NCI-H2081 treated with DMSO at 0.1 percent for 48 hours (cell line): ENCODE measurements at places on chromosomes 16 and 17.

GRCh38 chr17:35238821-35239220 lies 4.1 kb upstream of the SLFN5 start:
- no peak for DNase-seq

DNA sequence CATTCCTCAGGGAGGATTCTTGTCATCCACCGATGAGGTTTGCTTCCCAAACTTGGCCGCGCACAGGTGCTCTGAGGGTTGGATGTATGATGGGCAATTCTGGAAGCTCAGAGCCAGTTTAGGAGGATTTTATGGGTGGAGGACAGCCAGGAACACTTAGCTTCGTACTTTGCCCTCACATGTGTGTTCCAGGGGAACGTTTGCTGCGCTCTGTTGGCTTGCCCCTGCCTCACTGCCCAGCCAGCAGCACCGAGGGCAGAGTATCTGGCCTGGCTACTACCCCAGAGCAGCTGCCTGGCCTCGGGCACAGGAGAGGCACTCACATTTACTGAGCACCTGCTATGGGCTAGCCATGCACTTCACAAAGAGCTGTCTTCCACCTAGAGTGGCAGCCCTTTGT lies 14.1 kb downstream of the SEZ6 start:
- DNase-seq: no peak

GRCh38 chr16:73413091-73413829 lies 365.3 kb upstream of the ZFHX3 start:
- no peak for DNase-seq

DNA sequence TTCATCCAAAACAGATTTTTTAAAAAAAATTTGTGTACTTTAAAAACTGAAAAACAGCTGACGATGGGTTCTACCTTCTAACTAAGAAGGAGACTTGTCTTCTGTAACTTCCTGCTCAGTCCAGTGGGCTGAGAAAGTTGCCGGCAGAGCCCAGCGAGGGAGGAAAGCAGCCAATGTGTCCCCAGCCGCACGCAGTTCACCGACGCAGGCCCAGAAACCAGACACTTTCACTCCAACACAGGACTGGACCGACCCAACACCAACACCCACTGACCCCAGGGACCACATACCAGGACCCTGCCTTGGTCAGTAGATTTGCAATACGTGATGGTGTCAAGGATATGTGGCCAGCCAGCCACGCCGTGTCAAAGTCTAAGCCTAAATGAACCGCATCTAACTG lies 25.6 kb downstream of the TRAP1 start:
- DNase-seq: no peak

DNA sequence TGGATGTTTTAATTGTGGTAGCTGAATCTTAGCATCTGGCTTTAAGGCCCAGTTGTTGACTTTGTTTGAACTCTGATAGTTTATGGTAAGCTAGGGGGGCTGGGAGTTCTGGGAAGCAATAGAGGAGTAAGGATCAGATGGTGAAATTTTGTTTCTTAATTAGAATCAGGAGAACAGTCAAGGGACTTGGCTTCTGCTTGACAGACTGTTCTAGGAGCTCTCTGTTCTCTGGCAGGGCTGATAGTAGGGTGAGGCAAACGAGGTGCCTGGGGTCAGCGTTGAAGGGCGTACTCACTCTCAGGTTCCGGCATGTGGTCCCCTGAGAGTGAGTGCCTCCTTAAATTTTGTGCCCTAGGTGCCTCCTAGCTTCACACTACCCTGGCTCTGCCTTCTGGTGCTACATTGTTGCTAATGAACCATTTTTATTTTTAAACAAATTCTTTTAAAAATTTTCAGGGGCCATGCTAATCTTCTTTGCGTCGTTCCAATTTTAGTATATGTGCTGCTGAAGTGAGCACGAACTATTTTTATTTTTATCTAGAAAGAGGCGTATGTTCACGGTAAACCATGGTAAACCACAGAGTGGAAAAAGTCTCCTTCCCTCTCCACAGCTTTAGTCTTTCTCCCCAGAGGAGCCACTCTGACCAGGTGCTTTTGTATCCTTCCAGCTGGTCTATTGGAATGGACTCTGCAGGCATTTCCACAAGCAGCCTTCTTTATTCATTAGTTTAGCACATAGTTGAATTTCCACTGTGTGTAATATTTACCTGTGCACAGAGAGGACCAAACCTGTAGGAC lies 19.7 kb downstream of the SLC7A6 start:
- DNase-seq: no peak

DNA sequence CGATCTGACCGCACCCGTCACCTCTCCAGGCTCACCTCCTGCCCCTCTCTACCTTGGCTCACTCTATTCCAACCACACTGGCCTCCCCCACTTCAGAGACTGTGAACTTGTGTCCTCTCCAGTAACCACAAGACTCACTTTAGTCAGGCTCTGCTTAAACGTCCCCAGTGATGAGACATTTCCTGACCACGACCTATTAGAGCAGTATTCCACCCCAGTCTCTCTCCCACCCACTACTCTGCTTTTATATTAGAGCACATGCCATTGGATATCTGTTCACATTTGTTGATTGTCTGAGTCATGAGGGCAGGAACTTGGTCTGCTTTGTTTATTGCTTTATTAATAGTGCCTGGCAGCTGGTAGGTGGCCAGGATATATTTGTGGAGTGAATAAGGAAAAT lies 20.1 kb downstream of the COX11 start:
- DNase-seq: no peak

DNA sequence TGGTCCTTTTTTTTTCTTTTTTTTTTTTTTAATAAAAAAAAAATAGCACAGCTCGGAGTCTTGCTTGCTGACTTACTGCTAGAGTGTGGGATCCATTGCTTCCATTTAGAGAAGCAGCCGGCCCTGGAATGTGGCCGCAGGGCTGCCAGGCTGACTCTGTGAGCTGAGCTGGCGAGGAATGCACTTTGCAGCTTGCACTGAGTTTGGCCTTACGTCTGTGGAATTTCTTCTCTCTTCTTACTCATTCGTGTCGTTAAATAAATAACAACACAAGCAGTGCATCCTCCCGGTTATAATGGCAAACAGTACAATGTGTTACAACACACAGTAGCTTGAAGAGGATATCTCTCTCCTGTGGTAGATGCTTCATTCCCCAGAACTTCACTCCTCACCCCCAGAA lies 69.2 kb downstream of the PRKCB start:
- DNase-seq: no peak

DNA sequence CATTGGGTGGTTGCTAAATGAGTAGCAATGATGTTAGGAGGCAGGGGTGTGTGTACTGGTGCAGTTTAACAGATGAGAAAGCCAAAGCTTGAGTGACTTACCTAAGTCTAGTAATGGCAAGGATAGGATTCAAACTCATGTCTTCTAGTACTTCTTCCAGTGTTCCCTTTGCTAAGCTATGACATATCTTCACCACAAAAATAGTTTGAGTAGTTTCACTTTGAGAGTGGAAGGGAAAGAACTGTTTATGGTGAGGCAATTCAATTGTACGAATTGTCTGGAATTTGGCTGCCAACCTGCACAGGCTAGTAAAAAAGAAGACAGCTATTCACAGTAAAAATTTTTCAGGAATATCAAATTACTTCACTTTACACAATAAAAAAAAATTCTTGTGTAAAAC lies 138.0 kb downstream of the NLK start:
- no peak for DNase-seq

- peak; percentile 29 for DNase-seq
Measured at GRCh38 chr17:67629971-67630320, 87.8 kb upstream of the NOL11 start.

DNA sequence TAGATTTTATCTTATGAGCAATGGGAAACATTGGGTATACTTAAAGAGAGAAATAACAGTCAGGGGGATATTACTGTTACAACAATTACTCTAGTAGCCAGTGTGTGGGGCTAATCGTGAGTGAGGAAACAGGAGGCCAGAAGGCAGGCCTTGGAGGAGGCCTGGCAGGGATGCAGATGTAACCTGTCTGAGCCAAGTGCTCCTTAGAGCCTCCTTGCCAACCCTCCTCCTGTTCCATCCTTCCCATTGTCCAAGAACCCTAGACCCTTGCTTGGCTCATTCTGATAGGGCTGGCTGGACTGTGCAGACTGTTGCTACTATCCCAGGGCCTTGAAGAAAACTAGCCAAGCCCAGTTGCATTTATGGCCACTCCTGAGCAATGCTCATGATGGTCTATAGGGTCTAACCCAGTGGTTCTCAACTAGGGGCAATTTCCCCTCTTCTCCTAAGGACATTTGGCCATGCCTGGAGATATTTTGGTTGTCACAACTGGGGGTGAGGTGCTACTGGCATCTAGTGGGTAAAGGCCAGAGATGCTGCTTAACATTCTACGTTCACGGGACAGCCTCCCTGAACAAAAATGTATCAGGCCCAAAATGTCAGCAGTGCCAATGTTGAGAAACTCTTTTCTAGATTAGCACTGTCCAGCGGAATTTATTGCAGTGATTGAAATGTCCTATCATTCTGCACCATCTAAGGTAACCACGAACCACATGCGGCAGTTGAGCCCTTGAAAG lies 24.4 kb upstream of the WSCD1 start:
- DNase-seq: no peak

DNA sequence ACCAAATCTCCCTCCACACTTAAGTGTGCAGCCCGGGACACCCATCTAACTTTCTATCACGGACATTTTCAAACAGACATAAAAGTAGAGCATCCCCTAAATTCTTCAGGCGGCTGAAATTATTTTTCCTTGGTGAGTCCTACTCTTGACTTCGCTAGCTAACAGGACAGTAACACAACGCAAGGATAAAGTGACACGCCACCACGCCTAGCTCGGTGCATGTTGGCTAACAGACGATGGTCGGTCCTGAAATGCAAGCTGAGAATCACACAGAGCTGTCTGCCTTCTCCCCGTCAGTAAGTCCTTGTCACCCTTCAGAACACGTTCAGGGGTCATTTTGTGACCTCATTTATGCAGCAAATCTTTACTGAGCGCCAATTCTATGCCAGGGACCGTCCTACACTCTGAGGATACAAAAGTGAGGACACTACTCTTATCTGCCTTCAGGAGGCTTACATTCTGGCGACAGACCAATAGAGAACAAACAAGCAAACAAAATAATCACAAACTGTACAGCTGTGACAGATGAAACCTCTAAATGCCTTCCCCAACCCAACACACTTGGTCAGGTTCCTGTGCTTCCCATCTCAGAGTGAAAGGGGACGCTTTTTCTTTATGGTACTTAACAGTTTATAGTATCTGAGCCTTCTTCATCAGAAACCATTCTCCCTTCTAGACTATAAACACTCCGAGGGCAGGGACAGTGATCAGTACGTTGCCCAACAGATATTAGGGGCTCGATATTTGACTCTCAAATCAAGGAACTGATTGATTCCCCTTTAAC lies 1.3 kb downstream of the NTAN1 start:
- no peak for DNase-seq

- DNase-seq: no peak
Measured at GRCh38 chr17:77881545-77881944, 77.0 kb upstream of the TNRC6C start.

DNA sequence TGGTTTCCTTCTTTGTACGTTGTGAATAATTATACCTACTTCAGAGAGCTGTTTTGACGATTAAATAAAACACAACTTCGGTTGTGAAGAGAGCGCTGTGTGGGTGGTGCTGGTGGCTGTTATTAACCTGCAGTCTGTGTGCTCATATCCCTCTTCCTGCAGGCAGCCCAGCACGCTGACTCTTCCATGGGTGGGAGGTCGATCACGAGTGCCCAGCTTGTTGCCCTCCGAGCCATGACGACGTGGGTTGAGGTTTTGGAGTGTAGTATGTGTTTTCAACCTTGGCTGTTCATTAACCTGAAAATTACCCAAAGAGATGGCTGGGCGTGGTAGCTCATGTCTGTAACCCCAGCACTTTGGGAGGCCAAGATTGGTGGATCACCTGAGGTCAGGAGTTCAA lies 11.3 kb upstream of the GCSH start:
- no peak for DNase-seq

- no peak for DNase-seq
Measured at GRCh38 chr16:56163938-56164337, 27.4 kb upstream of the GNAO1 start.

DNA sequence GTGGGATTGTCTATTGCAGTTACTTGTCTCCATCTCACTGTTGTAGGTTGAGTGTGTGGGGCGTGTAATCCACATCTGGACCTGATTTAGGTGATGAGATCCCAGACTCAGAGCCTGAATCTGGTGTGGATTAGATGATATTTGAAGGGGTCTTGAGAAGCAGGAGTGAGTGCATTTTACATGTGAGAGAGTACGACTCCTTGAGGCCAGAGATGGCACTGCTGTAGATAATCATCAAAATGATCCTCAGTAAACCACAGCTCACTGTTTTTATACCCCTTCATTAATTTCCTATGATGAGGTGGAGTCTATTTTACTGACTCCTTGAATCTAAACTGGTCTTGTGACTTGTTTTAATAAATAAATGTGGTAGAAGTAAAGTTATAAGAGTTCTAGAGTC lies 732.5 kb downstream of the KCNJ2 start:
- DNase-seq: no peak

DNA sequence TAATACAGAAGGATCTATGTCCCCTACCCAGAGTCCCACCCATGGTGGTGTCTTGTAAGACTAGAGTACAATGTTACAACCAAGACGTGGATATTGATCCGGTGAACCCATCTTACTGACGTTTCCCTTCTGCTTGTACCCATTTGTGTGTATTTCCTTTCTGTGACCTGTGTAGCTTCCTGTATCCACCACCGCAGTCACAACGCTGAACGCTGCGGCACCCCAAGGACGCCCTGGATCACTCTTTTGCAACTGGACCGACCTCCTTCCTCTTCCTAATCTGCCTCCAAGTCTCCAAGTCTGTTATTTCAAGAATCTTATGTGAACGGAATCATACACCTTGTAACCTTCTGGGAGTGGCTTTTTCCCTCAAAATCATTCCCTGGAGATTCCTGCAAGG lies 33.5 kb upstream of the CBX4 start:
- DNase-seq: no peak

- DNase-seq: no peak
Measured at GRCh38 chr16:54110016-54110981, 176.3 kb downstream of the IRX3 start.

DNA sequence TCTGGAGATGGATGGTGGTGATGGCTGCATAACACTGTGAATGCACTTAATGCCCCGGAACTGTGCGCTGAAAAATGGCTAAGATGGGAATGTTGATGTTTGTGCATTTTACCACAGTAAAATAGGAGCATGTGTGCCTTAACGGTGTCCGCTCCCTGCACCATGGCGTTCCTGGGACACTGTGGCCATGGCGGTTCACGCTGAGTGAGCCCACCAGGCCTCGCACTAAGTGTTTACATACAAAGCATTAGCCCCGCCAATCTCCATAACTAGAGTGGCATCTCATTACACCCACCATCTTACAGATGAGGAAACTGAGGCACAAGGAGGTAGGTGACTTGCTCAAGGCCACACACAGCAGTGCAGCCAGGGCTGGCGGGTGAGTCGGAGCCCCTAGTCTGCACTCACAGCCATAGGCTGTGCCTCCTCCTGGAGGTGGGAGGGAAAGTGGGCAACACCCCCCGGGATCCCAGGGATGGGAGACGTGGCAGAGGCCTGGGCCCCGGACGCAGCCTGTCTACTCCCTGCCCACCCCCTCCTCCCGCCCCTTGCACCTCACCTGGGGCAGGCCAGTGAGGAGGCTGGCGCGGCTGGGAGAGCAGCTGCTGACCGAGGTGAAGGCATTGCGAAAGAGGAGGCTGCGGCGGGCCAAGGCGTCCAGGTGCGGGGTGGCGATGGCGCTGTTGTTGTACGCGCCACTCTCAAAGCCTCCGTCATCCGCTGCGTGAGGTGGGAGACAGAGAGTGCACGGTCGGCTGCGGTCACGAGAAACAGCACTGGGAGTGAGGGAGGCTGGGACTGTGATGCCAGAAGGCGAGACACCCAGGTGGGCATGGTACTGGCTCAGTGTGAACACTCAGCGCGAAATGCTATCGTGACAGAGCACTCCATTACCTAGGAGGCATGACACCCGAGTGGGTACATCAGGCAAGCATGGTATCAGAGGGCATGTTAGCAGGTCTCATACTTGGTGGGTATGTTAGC lies 3.4 kb downstream of the SGSH start:
- no peak for DNase-seq
